ENCODE measurements at places on chromosomes 13 and 19.

- ATAC-seq = peak; percentile 58
Observed at GRCh38 chr13:26813321-26813979, 52.9 kb upstream of the GPR12 start.

- peak; percentile 46 for ATAC-seq
Observed at GRCh38 chr19:42466521-42467182, 23.9 kb upstream of the CXCL17 start.

DNA sequence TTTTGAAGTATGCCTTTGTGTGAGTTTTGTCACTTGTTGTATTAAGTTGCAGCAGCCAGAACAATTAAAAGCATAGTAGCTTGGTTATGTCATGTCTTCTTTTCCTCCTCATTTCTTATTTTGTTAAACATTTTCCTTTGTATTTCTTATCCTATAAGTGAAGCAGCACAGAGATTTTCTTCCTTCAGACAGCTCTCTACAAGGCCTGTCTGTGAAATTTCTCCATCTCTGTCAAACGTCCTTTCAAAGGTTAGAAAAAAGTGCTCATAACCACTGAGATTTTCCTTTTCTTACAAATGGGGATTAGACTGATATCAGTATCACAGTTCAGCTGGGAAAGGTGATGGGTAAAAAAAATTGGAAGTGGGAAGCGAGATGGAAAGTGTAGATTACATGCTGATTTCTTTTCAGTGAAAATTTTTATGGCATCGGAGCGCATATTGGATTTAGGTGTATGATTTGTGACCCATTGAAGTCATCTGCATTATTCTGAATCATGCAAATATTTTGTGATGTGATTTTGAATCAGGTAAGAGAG is 71.7 kb downstream of the GPC5 start:
- ATAC-seq = no peak

GRCh38 chr19:48332662-48333466 is 7.5 kb downstream of the EMP3 start:
- peak; percentile 85 for ATAC-seq

DNA sequence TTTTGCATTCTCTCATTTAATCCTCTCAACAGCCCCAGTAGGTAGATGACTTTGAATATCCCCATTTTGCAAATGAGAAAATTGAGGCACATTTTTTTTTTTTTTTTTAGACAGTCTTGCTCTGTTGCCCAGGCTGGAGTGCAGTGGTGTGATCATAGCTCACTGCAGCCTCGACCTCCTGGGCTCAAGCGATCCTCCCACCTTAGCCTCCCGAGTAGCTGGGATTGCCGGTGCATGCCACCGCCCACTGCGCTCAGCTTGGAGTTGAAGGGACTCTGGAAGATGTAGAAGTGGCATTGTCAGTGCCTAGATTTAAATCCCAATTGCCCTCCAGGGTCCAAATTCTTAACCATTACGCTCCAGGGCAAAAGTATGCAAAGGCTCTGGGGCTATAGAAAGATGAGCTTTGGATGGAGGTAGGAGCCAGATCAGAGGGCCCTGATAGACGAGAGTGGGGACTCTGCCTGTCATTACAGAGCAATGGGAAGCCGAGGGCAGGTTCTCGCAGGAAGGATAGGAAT is 813 bp upstream of the MCOLN1 start:
- ATAC-seq = no peak

GRCh38 chr13:75617230-75617629 is 18.9 kb upstream of the LMO7 start:
- ATAC-seq = no peak

GRCh38 chr13:71030784-71031183 is 836.2 kb downstream of the DACH1 start:
- no peak for ATAC-seq

DNA sequence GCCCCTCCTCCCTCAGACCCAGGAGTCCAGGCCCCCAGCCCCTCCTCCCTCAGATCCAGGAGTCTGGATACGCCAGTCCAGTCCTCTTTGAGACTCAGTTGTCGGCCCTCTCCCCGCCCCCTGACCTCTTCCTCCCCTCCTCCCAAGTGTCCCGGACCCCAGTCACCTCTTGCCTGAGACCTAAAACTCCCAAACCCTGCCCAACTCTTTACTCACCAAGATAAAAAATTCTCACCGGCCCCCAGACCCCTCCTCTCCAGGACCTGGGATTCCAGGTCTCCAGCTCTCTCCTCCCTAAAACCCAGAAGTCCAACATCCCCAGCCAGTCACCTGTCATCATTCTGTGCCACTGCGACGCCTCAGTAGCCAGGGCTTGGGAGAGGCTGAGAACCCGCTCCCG is 1.4 kb upstream of the HSD17B14 start:
- no peak for ATAC-seq

GRCh38 chr13:21338639-21339278 is 120.3 kb downstream of the ZDHHC20 start:
- no peak for ATAC-seq

- no peak for ATAC-seq
Observed at GRCh38 chr19:28363254-28363653, 849.7 kb downstream of the UQCRFS1 start.

DNA sequence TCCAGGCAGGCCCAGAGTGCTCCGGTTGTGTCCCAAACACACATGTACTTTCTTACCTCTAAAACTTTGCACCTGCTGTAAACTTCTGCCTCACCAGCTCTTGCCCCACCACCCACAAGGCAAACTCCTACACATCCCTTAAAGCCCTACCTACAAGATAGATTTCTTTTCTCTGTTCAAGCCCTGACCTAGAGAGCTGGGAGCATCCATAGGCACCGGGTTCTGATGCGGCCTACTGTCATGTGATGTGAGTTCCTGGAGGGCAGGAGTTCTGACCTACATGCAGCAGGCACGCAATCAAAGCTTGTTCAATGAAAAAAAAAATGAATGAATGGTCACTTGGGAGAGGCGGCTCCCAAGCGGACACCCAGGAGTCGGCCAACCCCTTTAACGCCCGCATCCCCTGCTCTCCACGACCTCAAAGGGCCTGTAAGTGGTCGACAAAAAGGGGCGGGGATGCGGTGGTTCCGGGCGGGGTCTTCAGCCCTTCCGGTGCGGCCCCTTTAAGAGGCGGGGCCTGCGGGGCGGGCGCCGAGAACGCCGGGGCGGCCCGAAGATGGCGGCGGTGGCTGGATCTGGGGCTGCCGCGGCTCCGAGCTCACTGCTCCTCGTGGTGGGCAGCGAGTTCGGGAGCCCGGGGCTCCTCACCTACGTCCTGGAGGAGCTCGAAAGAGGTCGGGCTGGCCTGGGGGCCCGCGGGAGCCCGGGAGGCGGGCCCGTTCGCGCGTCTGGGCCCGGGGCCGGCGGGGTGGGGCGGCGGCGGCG is at the start of gene MAP1S:
Gene MAP1S, plus strand, starts transcription at position 534 of the 765 bp plus-strand sequence. Its CDS starts 23 bp downstream, at position 557.
- peak; percentile 95 for ATAC-seq

GRCh38 chr13:48644141-48644540 is 9.6 kb upstream of the CYSLTR2 start:
- ATAC-seq = no peak

GRCh38 chr13:101417043-101417406 is 717 bp upstream of the NALCN start:
- peak; percentile 9 for ATAC-seq

GRCh38 chr19:18763674-18764590 is 27.2 kb downstream of the COMP start:
- ATAC-seq = no peak

DNA sequence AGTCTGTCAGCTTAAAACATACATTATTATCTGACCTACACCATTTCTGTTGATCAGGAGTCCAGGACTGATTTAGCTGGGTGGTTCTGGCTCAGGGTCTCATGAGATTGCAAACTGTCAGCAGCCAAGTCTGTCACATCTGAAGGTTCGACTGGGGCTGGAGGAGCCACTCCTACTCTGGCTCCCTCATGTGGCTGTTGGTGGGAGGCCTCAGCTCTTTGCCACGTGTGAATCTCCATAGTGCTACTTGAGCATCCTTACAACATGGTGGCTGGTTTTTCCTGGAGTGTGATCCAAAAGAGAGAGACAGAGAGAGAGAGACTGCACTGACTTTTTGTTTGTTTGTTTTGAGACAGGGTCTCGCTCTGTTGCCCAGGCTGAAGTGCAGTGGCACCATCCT is 63.6 kb upstream of the NFIC start:
- no peak for ATAC-seq

GRCh38 chr13:42686165-42686564 is 95.2 kb upstream of the FAM216B start:
- no peak for ATAC-seq

GRCh38 chr13:39363382-39363772 is 239.6 kb downstream of the LHFPL6 start:
- ATAC-seq = no peak

GRCh38 chr19:8552810-8553209 is 24.4 kb downstream of the MYO1F start:
- no peak for ATAC-seq

DNA sequence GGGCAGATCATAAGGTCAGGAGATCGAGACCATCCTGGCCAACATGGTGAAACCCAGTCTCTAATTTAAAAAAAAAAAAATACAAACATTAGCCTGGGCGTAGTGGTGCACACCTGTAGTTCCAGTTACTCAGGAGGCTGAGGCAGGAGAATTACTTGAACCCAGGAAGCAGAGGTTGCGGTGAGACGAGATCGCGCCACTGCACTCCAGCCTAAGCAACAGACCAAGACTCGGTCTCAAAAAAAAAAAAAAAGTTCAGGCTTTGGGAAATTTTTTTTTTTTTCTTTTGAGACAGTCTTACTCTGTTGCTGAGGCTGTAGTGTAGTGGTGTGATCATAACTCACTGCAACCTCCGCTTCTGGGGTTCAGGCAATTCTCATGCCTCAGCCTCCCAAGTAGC is 14.7 kb downstream of the LSM14A start:
- no peak for ATAC-seq

DNA sequence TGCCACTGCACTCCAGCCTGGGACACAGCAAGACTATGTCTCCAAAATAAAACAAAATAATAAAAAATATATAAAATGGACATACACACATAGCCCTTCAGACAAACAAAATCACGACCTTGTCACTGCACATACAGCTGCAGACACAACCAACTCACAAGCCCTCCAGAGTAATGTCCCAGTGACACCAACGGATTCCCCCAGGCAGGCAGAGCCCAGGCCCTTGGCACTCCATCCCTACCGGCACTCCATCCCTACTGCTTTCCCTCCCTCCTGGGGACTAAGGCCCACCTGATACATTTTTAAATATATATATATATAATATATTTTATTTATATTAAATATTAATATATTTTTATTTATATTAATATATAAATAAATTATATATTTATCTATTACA is 18.5 kb downstream of the ZNF101 start:
- ATAC-seq = peak; percentile 57

GRCh38 chr13:46598820-46599180 is 45.8 kb downstream of the LRCH1 start:
- ATAC-seq = no peak

DNA sequence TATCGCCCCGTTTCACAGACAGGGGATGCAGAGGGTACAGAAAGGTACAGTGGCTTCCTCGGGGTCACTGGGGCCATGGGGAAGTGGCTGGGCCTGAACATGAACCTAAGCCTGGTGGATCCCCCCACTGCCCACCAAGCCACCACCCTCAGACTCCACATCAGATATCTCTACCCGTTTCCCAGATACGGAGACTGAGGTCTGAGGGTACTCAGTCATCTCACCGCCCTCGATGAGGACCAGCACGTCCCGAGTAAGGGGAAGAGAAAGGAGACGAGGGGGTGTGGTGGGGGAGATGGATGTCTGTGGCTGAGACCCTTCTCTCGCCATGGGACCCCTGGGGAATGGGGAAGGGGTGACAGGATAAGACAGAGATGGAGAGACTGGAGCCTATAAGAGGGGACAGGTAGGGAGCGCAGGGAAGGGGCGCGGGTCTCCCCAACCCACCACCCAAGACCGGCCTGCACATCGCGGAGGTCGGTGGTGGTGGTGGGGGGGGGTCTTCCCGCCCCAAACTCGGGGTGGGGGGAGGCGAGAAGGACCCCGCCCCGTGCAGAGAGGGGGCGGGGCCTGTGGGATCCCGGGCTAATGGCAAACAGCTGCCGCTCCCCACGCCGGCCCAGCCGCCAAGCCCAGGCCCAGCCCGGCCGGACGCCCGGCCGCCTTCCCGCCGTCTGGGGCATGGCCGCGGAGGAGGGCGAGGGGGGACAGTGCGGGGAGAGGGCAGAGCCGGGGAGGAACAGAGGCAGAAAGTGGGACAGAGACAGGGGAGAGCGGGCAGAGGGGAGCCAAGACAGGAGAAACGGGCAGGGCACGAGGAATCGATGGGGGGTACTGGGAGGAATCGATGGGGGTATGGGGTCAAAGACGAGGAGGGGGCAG is 698 bp downstream of the KANK2 start:
- ATAC-seq = peak; percentile 49

DNA sequence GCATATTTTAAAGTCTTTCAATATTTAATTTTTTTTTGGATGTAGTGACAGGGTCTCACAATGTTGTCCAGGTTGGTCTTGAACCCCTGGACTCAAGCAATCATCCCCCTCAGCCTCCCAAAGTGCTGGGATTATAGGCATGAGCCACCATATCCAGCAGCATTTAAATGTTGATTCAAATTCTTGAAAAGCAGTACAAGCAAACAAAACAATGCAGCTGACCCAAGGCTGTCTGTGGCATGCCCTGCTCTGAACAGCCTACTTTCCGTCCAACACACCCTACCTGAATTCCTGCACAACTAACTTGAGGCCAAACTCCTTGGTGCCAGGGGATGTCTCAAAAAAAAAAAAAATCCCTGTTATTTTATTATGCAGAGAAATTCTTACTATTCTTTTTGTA is 23.0 kb downstream of the NEK5 start:
- ATAC-seq = no peak

- no peak for ATAC-seq
Observed at GRCh38 chr19:44548736-44549135, 19.3 kb upstream of the CEACAM20 start.

GRCh38 chr19:46124638-46125115 is at the start of gene IGFL3:
Gene IGFL3, minus strand, starts transcription at chr19:46124688. Its CDS starts 39 bp downstream, at chr19:46124649.
- no peak for ATAC-seq

- no peak for ATAC-seq
Observed at GRCh38 chr19:16668176-16668575, 7.2 kb downstream of the TMEM38A start.

GRCh38 chr19:18205200-18205892 is 1.5 kb upstream of the RAB3A start:
- ATAC-seq = no peak

- no peak for ATAC-seq
Observed at GRCh38 chr19:28700176-28700575, 512.8 kb downstream of the UQCRFS1 start.

DNA sequence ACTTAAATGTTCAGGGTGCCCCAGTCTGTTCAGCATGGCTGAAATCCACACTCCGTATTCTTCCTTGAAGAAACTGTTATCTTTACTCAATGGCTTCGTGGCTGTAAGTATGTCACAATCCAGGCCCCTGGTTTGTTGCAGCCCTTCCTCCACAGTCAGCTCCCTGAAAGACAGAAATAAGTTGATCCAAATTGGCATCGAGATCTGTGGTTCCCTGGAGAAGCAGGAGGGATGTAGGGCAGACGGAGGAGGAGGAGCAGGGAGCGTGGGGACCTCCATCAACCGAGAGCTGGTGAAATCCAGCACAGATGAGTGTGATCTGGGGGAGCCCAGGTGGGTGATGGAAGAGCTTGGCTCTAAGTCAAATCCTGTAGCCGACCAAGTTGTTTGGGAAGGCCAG is 304 bp downstream of the TSPAN16 start:
- no peak for ATAC-seq

- ATAC-seq = no peak
Observed at GRCh38 chr13:32264407-32264806, 50.8 kb downstream of the ZAR1L start.

Measured in motor neuron (in vitro differentiated cells).